ENCODE measurements at places on chromosomes 6 and 20.

- DNase-seq, result no peak
These were observed 73.4 kb upstream of the RAB32 start for GRCh38 chr6:146470091-146470770.

- DNase-seq, result no peak
These were observed 54.4 kb downstream of the GNAS start for GRCh38 chr20:58906894-58907293.

DNA sequence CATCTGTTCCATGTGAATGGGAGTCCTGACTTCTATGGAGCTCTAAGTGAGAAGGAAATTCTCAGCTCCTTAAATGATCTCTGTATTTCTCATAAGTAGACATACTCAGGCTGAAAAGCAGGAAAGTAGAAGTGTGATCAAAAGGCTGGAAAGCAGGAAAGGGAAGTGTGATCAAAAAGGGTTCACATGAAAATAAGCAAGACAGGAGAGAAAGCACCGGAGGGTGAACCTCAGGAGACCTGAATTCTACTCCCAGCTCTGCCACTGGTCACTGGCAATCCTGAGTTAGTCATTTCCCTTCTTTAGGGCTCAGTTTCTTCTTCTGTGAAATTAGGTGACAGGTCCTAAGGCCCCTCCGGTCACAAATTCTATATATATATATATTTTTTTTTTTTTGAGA, 55.5 kb upstream of the TRERF1 start:
- no peak for DNase-seq

DNA sequence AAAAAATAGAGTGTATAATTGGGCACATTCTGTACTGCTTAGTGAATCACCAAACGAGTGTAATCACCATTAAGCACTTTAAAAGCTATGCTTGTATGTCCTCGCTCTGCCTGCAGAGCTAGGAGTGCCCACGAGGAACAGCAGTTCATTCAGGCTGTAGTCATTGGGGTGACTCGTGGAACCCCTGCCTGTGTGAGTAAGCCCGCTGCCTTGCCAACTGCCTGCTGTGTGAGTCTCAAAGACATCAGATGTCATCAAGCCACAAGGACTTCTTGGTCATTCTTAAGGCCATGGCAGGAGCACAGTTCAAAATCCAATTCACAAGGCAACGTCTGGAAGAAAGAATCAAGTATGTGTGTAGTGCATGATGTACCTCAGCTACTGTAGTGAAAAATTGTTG, 60.4 kb downstream of the FOXO3 start:
- DNase-seq, result peak; percentile 55

DNA sequence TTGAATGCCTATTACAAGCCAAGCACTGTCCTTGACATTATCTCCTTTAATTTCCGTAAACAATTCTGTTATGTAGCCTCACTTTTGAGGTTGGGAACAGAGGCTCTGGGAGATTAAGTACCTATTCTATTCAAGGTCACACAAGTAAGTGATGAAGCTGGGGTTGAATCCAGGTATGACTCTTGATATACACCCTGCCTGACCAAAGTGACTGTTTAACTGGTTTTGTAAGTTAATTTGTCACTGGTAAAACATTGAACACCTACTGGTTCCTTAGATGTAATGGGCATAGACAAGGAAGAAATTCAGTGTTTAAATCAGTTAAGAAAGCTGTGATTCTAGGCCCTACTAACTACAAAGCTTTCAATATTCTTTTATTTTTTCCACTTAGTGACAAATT, 22.9 kb downstream of the GTF2H5 start:
- no peak for DNase-seq

DNA sequence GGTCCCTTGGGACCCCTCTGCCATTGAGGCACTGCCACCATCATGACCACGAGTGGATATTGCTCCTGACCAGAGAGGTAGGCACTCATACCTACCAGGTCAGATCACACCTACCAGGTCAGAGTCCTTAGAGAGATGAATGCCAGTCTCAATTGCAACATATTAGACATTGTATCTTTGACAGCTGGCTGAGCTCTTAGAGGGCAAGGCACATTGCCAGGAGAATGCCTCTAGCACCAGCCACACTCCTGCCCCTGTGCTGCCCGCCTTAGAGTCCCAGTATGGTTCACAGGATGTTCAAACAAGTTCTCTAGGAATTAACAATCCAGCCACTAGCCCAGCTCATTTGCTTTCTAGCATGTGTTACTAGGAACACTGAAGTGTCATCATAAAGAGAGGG, 65.9 kb downstream of the TMEM244 start:
- no peak for DNase-seq

DNA sequence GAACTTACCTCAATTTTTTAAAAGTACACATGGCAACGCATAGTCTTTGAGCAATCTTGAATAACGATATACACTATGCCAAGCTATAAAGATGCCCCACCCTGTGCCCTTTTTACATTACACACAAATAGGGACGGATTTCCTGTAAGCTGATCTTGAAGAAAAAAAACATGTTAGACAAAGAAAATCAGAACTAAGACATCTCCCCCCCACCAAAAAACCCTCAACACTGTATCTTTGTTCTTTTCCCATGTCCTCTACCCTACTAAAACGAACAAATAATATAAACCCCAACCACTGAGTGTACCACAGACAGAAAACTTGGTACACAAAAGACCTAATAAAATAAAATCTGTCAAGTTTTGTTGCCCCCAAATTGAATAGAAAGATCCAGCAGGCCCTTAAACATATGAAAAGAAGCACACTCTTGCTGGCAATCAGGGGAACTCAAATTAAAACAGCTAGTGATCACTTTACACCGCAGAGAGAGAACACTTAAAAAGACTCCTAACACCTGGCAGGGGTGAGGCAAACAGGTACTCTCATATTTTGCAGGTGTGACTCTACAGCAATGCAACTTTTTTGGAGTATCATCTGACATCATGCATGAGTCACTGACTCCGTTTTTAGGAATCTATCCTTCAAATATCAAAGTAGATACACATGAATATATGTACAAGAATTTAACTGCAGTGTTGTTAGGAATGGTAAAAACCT, 29.6 kb downstream of the BACH2 start:
- DNase-seq, result no peak

DNA sequence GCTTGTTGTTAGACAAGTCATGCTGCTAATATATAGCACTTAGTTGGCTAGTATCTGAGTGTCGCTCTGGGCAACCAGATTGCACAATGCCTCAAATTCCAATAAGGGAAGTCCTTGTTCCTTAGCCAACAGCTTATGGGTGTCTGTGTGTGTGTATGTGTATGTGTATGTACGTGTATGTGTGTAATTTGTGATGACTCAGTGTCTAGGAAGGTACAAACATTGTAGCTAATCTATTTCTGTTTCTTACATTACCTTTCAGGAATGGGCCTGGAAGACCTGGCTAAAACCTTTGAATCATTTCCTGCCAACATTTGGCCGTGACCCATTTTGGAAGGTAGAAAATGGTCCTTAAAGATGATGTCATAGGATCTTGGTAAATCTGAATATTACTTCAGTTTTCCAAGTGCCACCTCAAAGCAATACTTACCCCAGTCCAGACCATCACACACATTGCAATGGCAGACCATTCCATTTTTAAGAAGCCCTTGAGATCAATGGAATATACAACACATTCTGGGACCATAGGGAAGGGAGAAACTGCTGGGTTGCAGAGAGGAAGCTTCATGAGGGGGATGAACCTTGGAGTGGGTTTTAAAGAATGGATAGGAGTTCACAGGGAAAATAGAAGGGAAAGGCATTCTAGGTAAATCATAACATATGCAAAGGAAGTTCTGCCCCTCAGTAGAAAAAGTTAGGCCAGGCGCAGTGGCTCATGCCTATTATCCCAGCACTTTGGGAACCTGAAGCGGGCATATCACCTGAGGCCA, 25.1 kb downstream of the NEDD9 start:
- DNase-seq, result no peak

DNA sequence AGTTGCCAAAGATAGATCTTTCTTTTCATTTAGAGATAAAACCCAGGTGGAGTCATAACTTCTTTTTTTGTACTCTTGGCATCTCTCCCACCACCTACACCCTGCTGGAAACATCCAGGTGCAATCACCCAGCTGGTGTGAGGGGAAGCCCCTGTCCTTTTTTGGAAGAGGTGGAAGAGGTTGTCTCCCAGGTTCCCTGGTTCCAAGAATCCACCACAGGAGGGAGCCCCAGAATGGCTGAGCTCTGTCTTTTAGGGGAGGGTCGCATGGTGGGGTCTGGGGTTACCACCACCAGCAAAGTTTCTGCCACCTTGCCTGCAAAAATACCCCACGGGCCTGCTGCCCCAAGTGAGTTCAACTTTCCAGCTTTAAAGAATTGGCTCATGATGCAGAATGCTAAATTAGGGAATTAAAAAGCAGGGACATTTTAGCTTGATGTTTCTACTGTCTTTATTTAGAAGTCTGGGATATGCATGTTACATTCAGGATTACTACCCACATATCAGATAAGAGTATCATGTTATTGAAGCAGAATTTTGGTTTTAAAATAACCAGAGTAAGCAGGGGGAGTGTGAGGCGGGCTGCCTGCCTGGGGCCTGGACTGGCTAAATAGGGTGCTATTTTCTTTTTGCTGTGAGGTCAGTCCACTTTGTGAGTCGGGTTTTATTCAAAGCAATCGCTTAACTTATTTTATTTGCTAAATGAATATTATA, 11.0 kb downstream of the SMOC2 start:
- no peak for DNase-seq

DNA sequence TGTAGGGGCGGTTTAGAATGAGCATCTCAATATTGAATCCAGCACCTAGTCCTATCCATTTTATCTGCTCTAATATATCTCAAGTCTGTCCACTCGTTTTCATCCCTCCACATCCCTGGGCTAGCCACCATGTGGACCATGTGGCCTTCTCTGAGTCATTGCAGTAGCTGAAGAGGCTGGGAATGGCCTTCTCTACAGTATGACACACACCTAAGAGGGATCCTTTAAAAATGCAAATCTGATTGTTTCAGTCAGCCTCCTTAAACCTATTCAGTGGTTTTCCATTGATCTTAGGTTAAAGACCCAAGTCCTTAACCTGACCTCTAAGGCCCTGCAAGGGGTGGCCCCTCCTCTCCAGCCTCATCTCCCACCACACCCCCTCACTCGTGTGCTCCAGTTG, 9.4 kb downstream of the RING1 start:
- DNase-seq, result no peak

GRCh38 chr6:6368684-6369052, 48.2 kb upstream of the F13A1 start:
- no peak for DNase-seq

GRCh38 chr6:136721467-136721866, 70.8 kb downstream of the MAP3K5 start:
- DNase-seq, result no peak

- no peak for DNase-seq
These were observed 12.9 kb downstream of the TGM2 start for GRCh38 chr20:38152175-38152620.

- DNase-seq, result peak; percentile 83
These were observed 222.4 kb upstream of the JARID2 start for GRCh38 chr6:15023448-15023847.

GRCh38 chr20:14778875-14779274, 441.5 kb upstream of the FLRT3 start:
- DNase-seq, result no peak

- no peak for DNase-seq
These were observed 49.3 kb downstream of the TBC1D7 start for GRCh38 chr6:13278991-13279390.

DNA sequence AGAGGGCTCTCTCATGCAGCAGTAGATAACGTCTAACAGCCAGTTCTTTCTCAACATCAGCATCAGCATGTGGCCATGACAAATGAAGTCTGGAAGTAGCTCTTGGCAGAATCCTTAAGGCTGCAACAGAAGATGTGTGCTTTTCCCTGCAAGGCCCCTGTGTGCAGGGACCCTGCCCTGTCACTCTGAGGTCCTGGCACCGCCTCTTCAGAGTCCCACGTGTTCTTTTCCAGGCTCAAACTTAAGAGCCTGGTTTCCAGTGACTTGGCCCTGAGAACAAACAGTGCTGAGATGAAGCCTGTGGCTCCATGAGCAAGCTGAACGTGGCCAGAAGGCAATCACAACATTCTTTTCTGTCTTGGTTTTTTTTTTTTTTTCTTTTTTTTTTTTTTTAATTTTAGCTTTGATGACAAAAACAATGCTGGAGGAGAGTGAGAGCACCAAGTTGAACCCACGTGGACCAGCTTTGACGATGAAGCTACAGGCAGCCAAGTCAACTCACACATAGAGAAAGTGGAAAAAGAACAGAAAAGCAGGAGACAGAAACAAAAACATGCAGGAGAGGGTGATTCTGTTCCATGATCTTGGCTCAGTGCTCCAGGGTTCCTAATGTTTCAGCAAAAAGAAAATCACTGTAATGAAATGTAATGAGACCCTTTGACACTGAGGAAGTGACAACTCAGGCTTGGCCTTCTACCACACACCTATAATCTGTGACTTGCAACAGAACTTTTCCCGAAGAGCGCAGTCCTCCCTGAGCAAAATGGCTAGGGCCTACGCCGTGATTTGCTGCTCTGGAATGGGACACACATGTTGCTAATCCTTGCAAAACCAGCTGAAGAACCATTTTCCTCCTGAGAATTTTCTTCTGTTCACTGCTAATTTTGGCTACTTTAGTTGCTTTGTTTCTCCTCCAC, 86.1 kb downstream of the FOXC1 start:
- DNase-seq, result no peak

DNA sequence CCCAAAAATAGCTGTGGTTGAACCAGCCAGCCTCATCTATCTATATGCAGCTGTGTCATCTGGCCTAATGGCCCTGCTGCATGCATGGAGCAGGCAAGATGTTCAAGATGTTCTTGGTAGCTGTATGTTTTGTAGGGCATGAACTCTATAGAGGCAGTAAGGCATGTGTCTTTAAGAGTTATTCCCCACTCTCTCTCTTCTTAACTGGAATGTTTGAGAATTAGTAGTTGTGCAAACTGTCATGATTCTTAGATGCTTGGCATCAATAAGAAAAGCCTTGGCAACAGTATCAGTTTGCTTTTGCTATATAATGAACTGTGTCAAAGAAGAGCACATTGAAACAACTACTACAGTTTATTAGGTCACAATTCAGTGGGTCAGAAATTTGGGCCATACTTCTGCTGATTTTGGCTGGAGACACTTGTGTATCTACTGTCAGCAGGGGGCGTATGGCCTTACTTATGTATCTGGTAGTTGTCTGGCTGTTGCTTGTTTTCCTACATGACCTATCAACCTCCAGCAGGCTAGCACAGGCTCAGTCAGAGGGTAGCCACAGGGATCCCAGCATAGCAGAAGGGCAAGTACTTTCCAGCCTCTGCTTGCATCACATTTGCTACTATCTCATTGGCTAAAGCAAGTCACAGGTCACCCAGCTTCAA, 56.1 kb upstream of the LAMP5 start:
- DNase-seq, result no peak

- DNase-seq, result no peak
These were observed 229.1 kb downstream of the NFATC2 start for GRCh38 chr20:51313358-51313827.

GRCh38 chr6:86526238-86526637, 411.1 kb upstream of the HTR1E start:
- DNase-seq, result no peak

DNA sequence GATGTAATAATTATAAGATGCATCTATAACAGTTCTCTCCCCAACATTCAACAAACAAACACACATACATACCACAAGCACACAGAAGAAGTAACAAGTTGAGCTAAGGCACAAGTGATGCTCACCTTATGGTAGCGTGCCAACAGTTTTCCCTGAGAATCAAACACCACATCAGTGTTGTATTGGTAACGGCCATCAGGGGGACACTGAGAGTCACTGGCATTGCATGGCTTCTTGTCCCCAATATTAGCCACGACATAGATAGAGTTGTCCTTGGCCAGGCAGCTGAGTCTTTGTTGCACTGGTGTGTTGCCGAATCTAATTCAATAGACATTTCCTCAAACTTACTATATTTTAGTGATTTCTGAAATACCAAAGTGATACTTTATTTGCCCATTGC, 14.8 kb upstream of the VNN1 start:
- DNase-seq, result no peak

Data from activated T-cell treated with anti-CD3 and anti-CD28 coated beads, Interleukin-2, amount 50 U/mL, for 48 hours (primary cell).